ENCODE measurements at places on chromosomes 1 and 21. TPM values are rescaled to one million over a fixed set of nuclear protein-coding genes. Genes with fewer than 3 reads are reported as not detected.

The LRRIQ3 gene
- total RNA-seq = not detected

The COL16A1 gene
- total RNA-seq = 145 TPM

The C1orf87 gene
- total RNA-seq = not detected

The DCDC2B gene
- total RNA-seq = not detected

All from gastroesophageal sphincter (tissue), 4 donors.